GM06990 (cell line): ENCODE measurements at places on chromosomes 5 and 9.

DNA sequence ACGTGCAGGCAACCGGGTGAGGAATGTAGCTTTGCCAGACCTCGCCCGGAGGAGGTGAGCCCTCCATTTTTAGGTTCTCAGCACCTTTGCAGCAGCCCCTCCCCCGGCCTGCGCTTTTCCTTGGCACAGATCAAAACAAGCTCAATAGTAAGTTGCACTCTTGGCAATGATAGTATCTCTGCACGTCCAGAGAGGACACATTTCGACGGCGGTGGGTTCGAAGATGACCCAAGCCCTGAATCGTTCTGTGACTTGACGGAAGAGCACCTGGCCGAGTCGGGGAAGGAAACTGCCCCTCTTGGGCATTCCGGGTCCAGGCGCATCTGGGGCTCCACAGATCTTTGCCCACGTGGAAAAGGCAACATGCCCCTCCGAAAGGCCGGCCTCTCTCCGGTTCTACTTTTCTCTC lies 904 bp downstream of the GDNF start:
- DNase-seq = no peak

DNA sequence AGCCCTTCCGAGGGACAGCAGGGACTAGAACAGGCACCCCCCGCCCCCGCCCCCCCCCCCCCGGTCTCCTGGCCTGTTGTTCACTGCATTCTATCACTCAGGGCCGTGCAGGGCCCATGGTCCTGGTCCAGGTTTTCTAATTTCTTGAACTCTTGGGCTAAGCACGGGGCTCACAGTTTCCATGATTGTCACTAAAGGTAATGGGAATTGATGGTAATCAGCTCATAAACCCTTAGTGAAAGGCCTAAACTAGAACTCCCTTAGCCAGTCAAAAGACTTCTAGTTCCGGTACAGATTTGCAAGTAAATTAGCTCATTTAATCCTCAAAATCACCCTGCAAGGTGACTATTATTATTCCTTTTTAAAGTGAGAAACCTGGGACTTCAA lies 14.7 kb upstream of the PWWP2A start:
- no peak for DNase-seq

- no peak for DNase-seq
Measured at GRCh38 chr9:110248361-110248760, 7.9 kb downstream of the TXN start.

DNA sequence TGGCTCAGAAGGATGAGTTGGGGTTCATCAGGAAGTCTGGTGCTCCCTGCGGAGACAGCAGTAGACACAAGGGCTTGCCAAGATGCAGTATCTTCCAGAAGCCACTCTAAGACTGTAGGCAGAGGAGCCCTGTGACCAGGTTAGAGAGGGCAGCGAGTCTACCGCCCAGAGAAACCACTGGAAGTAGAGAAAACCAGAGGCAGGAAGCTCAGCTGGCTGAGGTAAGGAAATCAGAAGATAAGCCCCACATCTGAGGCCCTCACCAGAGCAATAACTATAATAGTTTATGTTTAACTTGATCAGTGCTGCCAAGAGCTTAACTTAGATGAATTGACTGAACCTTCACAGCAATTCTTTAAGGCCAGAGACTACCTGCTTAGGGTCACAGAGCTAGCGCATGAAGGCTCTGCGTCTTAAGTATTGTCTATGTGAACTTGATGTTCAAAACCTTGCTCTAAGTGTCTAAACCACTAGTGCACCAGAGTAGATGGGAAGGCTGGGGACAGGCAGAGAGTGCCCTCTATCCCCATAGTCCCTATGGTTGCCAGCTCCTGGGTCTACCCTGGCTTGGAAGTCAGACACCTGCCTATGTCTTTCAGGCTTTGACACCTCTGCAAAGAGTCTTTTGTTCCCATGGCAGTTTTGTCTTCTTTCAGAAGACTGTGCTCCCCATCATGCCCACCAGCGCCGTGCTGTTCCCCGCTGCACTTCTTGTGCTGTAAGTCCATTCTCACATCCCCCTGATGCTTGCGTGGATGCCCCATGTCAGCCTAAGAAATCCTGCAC lies 228.2 kb upstream of the KLF4 start:
- DNase-seq = no peak

- DNase-seq = no peak
Measured at GRCh38 chr5:31638345-31638744, 586 bp upstream of the PDZD2 start.

DNA sequence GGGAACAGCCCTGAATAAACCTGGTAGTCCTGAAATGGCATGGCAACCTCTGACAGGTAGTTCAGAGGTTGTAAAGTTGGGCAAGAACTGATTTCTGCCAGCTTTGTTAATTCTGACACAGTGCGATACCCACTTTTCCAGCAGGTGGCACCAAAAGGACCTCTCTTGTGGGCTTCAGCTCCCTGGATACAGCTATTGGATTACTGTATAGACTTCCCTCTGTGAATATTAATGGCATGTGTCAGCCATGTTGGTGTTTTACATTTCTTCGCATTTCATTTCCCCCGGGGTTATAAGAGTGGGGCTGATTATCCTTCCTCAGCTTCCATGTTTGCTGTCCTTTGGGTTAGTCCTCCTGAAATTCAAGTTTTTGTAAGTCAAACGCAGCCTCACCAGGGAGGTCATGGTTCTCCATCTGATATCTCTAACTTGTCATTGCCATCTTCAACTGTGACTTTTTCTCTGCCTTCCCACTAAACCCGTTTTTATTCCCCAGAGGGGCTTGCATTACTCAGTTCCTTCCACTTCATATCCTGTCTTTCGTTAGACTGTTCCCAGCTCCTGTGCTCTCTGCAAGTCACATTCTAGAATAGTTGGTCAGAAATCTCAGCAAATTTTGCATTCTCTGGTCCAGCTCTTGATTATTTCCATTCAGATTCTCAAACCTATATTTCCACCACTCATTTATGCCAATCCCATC lies 135.6 kb downstream of the LIFR start:
- DNase-seq = no peak

DNA sequence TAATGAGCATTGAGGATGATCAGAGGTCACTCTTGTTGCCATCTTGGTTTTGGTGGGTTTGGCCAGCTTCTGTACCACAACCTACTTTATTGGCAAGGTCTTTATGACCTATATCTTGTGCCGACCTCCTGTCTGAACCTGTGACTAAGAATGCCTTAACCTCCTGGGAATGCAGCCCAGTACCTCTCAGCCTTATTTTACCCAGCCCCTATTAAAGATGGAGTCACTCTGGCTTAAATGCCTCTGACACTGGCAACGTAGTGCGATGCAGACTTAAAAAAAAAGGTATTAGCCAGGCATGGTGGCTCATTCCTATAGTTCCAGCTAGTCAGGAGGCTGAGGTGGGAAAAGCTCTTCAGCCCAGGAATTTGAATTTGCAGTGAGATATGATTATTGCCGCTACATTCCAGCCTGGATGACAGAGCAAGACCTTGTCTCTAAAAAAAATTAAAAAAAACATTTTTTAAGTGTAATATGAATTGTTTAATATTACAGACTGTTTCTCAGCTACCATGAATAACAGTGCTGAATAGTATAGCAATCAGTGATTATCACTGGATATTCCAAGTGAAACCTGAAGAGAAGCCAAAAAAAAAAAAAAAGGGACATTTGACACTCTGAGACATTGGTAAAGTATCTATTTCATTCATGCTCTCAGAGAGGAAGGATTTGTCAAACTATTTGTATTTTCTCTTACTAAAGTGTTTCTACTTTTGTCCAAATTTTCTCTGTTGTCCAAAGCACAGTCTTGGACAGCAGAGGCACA lies 18.3 kb upstream of the STOM start:
- DNase-seq = no peak

GRCh38 chr9:27743490-27743889 lies 170.2 kb upstream of the C9orf72 start:
- DNase-seq = no peak
